C1 segment of cervical spinal cord (tissue), 14 donors: ENCODE measurements at places on chromosomes 5 and 9.

- no peak for DNase-seq
Measured at GRCh38 chr9:134913041-134913712, 4.5 kb downstream of the FCN1 start.

DNA sequence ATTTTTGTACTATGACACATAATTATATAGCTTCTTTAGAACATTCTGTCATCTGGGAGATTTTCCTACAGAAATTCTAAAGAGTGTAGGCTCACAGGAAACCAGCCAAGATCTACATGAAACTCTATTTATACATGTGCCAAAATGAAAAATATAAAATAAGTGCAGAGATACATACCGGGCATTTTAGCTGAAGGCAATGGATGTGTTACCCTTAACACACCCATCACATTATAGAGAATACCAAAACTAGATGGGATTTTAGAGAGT, 125.9 kb downstream of the TRIM32 start:
- no peak for DNase-seq

DNA sequence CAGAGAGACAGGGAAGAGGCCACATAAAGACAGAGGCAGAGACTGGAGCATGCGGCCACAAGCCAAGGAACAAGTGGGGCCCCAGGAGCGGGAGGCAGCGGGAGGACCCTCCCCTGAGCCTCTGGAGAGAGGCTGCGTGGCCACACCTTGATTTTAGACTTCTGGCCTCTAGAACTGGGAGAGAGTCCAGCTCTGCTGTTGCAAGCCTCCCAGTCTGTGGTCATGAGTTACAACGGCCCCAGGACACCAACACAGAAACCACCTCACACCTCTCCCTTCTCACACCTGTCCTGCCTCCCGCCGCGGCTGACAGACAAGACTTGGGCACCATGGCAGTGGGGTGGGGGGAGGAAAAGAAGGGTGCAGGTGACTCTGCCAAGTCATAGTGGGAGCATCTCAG, 2.2 kb downstream of the INPP5E start:
- no peak for DNase-seq

- DNase-seq: no peak
Measured at GRCh38 chr9:23117616-23118015, 671.0 kb downstream of the DMRTA1 start.

DNA sequence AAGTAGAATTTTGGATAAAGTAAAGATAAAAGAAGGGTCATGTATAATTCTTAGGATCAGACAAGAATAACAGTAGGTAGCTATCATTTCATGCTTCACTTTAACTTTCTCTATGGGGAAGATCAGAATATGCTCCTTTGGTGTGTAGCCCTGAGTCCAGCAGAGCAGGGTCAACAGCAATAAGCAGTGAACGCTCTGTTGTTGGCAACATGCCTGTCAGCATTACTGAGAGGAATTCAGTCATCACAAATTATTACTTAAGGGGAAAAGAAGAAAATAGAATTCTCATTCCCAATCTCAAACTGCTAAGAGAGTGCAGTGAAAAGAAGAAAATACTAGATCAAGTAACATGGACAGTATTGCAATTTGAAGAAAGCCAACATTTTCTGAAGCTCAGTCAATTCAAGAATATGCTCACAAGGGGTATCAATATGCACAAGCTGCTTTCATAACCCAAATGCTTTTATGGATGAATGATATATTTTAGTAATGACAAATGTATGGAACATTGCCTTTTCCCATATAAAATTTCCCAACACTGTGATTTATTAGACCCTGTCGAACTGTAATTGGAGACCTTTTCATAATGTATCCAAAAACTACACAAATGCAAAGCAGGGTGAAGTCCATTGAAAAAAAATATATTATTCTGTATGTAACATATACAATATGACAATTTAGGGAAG, 1359.4 kb downstream of the EFNA5 start:
- no peak for DNase-seq

DNA sequence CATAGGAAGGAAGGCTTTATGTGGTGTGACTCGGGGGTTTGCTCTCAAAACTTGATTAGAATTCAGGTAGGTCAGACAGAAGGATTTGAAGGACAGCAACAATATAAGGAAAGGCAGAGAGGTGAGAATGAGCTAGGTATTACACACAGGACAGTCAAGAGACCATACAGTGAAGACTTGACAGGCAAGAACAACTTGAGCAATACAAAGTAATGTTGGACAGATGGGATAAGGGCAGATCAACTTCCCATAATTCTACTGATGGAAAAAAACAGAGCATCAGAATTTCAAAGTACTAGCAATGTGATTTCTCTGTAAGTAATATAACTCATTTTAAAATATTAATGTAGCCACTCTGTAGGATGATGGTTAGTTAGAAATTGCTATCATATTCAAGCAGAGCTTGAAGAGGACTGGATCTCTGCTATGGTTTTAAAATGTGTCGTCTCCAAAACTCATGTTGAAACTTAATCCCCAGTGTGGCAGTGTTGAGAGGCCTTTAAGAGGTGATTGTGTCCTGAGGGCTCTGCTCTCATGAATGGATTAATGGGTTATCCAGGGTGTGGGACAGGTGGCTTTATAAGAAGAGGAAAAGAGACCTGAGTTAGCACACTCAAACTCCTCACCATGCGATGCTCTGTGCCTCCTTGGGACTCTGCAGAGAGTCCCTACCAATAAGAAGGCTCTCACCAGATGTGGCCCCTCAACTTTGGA, 22.4 kb upstream of the HOMER1 start:
- DNase-seq: no peak

DNA sequence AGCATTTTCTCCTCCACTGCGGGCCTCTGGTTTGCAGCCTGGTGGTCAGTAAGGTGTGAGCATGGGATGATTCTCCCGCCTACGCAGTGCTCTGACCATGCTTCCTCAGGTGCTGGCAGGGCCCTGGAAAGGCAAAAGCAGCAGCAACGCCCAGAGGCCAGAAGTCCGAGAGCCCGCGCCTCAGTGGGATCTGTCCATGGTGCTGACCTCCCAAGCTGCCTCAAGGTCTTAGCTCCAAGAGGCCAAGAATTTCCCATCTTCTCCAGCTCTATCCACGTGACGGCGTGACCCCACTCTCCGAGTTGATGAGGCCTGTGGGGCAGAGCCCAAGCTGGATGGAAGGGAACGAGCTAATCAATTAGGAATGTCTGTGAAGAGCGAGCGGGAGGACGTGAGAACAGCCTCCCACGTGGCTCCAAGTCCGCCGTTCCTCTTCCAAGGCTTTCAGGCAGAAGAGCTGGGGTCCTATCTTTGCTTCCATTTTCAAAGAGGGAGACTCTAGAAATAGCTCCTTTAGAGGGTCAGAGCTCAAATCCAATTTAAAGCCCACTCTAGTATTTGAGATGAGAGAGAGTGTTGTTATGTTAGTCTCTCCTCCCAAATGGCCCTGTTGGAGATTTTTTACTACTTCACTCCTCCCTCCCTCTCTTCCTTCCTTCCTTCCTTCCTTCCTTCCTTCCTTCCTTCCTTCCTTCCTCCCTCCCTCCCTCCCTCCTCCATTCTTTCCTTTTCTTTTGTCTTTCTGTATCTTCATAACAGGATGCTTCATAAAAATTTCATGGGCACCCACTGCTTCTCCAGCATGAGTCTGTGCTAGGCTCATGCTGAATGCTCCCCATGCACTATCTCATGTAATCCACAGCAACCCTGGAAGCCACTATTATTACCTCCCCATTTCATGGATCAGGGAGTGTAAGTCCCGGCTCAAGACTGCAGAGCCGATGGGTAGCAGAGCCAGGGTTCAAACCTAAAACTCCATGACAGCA, 69.3 kb downstream of the OLFM1 start:
- peak; percentile 12 for DNase-seq

DNA sequence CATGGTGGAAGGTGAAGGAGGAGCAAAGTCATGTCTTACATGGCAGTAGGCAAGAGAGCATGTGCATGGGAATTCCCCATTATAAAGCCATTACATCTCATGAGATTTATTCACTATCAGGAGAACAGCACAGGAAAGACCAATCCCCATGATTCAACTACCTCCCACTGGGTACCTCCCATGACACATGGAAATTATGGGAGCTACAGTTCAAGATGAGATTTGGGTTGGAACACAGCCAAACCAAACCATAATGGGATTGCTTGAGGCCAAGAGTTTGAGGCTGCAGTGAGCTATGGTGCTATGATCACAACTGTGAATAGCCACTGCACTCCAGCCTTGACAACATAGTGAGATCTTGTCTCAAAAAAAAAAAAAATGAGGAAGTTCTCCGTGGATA, 581.8 kb downstream of the TAF11L14 start:
- DNase-seq: no peak

- DNase-seq: no peak
Measured at GRCh38 chr5:3351581-3352442, 243.8 kb upstream of the IRX1 start.

DNA sequence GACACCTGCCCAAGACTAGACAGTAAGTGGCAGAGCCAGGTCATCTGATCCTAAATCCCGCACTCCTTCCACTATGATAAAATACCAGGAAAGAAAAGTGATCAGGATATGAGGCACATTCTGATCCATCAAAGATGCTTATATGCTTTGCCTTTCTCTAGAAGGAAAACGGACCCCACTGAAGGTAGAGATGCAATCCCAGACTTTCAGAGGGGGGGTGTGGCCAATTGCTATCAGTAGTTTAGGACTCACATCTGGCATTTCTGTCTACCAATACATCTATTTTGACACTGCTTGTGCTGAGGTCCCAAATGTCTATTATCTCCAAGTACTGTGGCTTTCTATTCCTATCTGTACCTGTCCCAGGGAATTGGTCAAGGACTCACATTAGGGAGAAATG, 1.7 kb downstream of the TRIM52 start:
- DNase-seq: no peak

- no peak for DNase-seq
Measured at GRCh38 chr9:114317665-114318357, 5.1 kb upstream of the ORM1 start.

- DNase-seq: no peak
Measured at GRCh38 chr9:15272377-15272928, 34.6 kb downstream of the TTC39B start.

- DNase-seq: no peak
Measured at GRCh38 chr5:158154226-158155005, 295.5 kb upstream of the CLINT1 start.

- no peak for DNase-seq
Measured at GRCh38 chr5:132458651-132459030, 31.9 kb downstream of the IRF1 start.

DNA sequence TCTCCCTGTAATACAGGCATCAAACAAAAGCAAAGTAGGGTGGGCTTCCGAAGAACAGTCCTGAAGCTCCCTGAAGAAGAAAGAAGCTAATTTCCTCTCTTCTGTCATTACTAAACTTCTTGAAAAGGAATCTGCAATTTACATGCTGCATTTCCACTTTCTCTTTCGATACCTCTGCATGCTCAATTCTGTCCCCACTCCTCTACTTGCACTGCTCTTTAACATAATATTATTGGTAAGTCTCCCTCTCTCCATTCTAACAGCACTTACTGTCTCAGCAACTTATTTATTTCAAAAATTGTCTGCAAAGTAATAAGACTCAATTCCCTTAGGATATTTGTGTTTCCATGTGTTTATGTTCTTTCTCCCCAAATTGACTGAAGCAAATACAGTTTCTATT, 3.9 kb upstream of the PLPP1 start:
- no peak for DNase-seq

- no peak for DNase-seq
Measured at GRCh38 chr5:96602776-96603175, 59.4 kb upstream of the CAST start.

DNA sequence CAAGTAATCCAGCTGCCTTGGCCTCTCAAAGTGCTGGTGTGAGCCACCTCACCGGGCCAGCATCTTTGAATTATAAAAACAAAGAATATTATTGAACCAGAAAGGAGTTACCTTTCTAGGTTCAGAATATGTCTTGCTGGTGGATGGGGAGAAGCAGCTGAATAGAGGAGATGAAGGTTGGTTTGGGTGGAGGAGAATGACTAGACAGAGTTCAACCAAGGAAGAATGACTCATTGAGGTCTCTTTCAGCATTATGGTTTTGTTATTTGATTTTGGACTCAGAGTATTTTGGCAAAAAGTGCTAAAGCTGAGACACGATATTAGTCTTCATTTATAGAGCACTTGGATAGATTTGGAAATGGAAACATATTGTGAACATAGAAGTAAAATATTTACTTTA, 75.2 kb upstream of the MPDZ start:
- no peak for DNase-seq

- DNase-seq: no peak
Measured at GRCh38 chr9:9778293-9778692, 834.5 kb downstream of the PTPRD start.

DNA sequence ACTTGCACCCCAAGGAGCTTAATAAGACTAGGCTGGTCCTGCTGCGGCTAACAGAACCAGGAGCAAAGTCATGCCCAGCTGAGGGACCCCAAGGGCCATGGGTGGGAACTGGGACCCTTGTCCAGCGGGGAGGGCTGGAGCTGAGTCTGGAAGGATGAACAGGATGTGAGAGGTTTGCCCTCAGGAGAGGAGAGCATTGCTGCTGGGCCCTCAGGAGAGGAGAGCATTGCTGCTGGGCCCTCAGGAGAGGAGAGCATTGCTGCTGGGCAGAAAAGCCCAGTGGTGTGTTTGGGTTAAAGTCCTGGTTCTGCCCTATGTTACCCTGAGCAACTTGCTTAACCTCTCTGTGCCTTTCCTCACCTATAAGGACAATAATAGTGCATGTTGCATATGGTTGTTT, 125.8 kb downstream of the MACROH2A1 start:
- no peak for DNase-seq

- peak; percentile 19 for DNase-seq
Measured at GRCh38 chr9:100466171-100466828, 6.6 kb upstream of the TMEFF1 start.

GRCh38 chr9:83466351-83466750, 71.8 kb downstream of the FRMD3 start:
- no peak for DNase-seq

DNA sequence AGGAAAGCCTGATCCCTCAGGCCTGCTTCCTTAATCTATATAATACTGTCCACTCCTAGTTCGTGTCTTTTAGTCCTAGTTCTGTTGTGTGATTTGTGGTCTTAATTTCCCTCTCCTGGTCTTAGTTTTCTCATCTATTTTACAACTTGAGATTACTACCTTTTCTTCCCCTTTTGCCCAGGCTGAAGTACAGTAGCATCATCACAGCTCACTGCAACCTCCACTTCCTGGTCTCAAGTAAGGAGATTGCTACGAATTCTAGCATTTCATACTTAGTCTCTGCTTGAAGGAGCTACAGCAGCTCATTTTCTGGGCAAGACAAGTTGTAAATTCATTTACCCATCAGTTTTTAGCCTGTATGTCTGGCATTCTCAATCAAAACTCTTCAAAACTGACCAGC, 5.5 kb downstream of the TRIM32 start:
- no peak for DNase-seq

- no peak for DNase-seq
Measured at GRCh38 chr5:124414973-124415372, 331.5 kb downstream of the ZNF608 start.

DNA sequence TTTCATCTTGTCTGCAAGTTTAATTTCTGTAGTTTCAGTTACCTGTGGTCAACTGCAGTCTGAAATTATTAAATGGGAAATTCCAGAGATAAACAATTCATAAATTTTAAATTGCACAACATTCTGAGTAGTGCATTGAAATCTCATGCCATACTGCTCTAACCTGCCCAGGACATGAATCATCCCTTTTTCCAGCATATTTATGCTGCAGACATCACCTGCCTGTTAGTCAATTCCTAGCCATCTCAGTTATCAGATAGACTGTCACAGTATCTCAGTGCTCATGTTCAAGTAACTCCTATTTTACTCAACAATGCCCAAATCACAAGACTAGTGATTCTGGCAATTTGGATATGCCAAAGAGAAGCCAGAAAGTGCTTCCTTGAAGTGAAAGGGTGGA, 223.0 kb upstream of the GRIA1 start:
- no peak for DNase-seq
